ENCODE measurements at places on chromosomes 6 and 20.

- DNase-seq: no peak
Observed at GRCh38 chr6:25064006-25064405, 128.2 kb upstream of the RIPOR2 start.

- no peak for DNase-seq
Observed at GRCh38 chr6:88455317-88455716, 289.2 kb upstream of the CNR1 start.

DNA sequence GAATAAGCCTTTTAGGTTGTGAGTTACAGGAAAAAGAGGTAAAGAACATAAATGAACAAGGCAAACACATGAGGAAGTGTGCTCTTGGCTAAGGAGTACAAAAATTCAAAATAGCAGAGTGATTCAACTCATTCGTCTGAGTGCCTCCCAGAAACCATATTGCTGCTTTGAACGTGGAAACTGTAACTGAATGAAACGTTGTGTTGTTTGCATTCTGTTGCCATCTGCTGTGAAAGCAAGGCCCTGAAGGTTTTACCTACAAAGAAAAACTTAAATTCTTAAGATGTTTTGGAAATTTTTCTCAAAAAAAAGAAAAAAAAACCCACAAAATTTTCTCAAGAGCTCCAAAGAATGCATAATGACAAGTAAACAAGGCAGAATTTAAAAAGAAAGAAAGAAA is 375.4 kb upstream of the HS3ST5 start:
- no peak for DNase-seq

DNA sequence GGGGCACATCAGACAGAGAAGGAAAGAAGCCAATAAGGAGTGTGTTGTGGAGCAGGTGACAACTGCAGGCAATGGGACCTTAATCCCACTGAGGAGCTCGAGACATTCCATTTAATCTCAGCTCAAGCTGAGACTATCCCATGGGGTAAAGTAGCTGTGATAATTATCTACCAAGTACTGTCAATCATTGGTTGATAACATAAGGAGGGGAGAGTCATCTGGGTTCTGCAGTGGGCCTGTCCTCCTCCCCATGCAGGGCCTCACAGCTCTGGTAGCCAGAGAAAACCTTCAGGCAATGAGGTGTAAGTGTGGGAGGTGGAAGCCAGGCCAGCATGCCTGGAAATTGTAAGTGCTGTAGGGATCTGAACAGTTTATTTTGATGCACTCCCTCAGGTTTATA is 375.0 kb upstream of the ARID1B start:
- DNase-seq: no peak

GRCh38 chr20:61759286-61760065 is 306.2 kb downstream of the TAF4 start:
- no peak for DNase-seq

All from GM12878 (cell line).